ENCODE measurements at places on chromosomes 7 and 10. TPM values are rescaled to one million over a fixed set of nuclear protein-coding genes. Genes with fewer than 3 reads are reported as not detected.

CALD1 gene
- 167 TPM for total RNA-seq

CCDC172 gene
- not detected for total RNA-seq

GSTO2 gene
- total RNA-seq, result 13.5 TPM

ANLN gene
- 16.1 TPM for total RNA-seq

CNNM1 gene
- 1.8 TPM for total RNA-seq

TACR2 gene
- total RNA-seq, result not detected

FEZF1 gene
- total RNA-seq, result not detected

ATRNL1 gene
- 207 TPM for total RNA-seq

OPN1SW gene
- total RNA-seq, result not detected

NAT16 gene
- not detected for total RNA-seq

CCDC146 gene
- 11.1 TPM for total RNA-seq

CCL24 gene
- total RNA-seq, result 1.7 TPM

PLA2G12B gene
- 1.6 TPM for total RNA-seq

PLCE1 gene
- total RNA-seq, result 16.2 TPM

VKORC1L1 gene
- total RNA-seq, result 14.6 TPM

PDK4 gene
- 27.2 TPM for total RNA-seq

COPG2 gene
- total RNA-seq, result 40.9 TPM

EIF4EBP2 gene
- total RNA-seq, result 48.2 TPM

COL1A2 gene
- total RNA-seq, result 1,434 TPM

RGR gene
- 1.6 TPM for total RNA-seq

HECW1 gene
- 9.2 TPM for total RNA-seq

COL26A1 gene
- 21.9 TPM for total RNA-seq

FFAR4 gene
- total RNA-seq, result 0.23 TPM

HOXA9 gene
- total RNA-seq, result 61.6 TPM

OR2A1 gene
- total RNA-seq, result 0.29 TPM

OGDHL gene
- 57.6 TPM for total RNA-seq

C7orf33 gene
- not detected for total RNA-seq

SORCS3 gene
- 3.4 TPM for total RNA-seq

OR6B1 gene
- not detected for total RNA-seq

CRYGN gene
- total RNA-seq, result 1.2 TPM

SEMA3A gene
- total RNA-seq, result 17.3 TPM

CCM2 gene
- total RNA-seq, result 29.3 TPM

RAMP3 gene
- 25.7 TPM for total RNA-seq
